ENCODE measurements at places on chromosomes 12 and 14. TPM values are rescaled to one million over a fixed set of nuclear protein-coding genes. Genes with fewer than 3 reads are reported as not detected.

DNA sequence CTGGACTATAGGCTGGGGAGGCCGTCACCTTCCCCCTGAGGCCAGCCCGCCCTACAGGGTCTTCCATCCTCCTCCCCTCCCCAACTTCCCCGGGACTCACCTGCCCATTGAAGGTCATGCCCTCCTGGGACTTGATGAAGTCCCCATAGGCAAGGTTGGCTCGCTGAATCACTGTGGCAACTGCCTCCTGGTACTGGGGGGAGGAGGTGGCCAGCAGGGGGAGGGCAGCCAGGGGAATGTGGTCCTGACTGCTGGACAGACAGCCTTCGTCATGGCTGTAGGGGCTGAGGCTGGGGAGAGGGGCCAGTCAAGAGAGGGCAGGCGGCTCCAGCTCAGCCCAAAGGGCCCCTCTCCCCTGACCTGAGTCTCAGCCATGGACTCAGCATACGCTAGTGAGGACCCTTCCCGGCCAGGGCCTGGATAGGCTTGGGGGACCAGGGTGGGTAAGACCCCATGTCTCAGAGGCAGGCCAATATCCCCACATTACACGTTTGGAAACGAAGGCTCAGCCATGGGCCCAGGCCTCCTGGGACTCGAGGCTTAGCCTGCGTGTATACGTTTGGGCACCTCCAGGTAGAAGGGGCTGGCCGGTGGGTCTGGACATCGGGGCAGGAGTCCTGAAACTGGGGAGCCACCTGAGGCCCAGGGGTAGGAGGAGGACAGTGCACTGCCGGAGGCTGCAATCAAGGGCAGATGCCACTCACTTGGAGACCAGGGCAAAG is 16.3 kb downstream of the ARL6IP4 start:
- DNase-seq = no peak
- no peak overlapping the region for H3K4me3 ChIP-seq
- no peaks in the 10 kb centered on the region for H3K4me1 ChIP-seq
- no peaks in the 10 kb centered on the region for H3K27me3 ChIP-seq
- no peaks in the 10 kb centered on the region for H3K36me3 ChIP-seq
- H3K27ac ChIP-seq = no peak overlapping the region

DNA sequence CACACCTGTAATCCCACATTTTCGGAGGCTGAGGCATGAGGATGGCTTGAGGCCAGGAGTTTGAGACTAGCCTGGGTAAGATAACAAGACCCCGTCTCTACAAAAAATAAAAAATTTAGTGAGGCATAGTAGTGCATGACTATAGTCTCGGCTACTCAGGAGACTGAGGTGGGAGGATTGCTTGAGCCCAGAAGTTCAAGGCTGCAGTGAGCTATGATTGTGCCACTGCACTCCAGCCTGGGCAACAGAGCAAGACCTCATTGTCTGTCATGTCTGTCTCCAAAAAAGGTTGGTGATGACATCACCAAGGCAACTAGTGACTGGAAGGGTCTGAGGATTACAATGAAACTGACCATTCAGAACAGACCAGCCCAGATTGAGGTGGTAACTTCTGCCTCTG is 83.5 kb upstream of the COCH start:
- H3K36me3 ChIP-seq = no peaks in the 10 kb centered on the region
- H3K27ac ChIP-seq = no peak overlapping the region
- no peak for DNase-seq
- H3K4me1 ChIP-seq = no peaks in the 10 kb centered on the region

- peak; percentile 74 for DNase-seq
- H3K4me3 ChIP-seq = no peak overlapping the region
- peak overlapping the region; percentile 36 for H3K27ac ChIP-seq
- H3K36me3 ChIP-seq = no peaks in the 10 kb centered on the region
- H3K27me3 ChIP-seq = no peaks in the 10 kb centered on the region
These were observed 45.7 kb upstream of the ITPR2 start for GRCh38 chr12:26878661-26879119.

DNA sequence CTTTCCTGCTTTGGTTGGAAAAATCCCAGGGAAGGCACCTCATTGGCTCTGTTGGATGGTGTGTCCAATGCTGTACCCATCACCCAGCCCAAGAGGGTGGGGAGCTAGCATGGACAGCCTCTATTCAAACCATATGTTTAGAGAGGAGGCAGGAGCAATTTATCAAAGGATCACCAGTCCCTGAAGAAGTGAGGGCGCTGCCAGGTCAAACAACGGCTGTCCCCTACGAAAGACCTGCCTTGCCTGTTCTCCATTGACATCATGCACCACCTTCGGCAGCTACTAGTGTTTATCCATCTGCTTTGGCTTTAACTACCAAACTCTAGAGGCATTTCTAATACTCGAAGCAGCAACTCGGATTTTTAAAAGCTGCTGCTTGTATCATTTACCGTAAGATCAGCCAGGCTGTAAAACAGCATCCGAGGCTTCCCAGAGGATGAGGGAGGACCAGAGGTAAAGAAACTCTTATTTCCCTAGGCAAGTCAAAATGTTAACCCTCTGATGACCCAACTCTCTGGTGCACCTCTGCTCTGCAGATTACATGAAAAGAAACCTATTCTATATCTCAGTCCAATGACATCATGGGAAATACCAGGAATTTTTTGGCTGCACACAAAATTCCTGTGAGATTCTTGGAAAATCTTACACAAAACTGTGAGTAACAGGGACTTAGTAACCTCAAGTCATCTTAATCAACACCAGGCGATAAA is 720.9 kb upstream of the TBX3 start:
- H3K27ac ChIP-seq = no peak overlapping the region
- no peak for DNase-seq
- no peaks in the 10 kb centered on the region for H3K36me3 ChIP-seq
- no peaks in the 10 kb centered on the region for H3K4me1 ChIP-seq
- H3K27me3 ChIP-seq = no peaks in the 10 kb centered on the region

Gene PLD4
- total RNA-seq = 1.1 TPM

- H3K27me3 ChIP-seq = no peaks in the 10 kb centered on the region
- no peak overlapping the region for H3K4me3 ChIP-seq
- no peaks in the 10 kb centered on the region for H3K36me3 ChIP-seq
- no peak overlapping the region for H3K27ac ChIP-seq
- DNase-seq = no peak
These were observed 1897.6 kb upstream of the FLRT2 start for GRCh38 chr14:83632375-83632774.

DNA sequence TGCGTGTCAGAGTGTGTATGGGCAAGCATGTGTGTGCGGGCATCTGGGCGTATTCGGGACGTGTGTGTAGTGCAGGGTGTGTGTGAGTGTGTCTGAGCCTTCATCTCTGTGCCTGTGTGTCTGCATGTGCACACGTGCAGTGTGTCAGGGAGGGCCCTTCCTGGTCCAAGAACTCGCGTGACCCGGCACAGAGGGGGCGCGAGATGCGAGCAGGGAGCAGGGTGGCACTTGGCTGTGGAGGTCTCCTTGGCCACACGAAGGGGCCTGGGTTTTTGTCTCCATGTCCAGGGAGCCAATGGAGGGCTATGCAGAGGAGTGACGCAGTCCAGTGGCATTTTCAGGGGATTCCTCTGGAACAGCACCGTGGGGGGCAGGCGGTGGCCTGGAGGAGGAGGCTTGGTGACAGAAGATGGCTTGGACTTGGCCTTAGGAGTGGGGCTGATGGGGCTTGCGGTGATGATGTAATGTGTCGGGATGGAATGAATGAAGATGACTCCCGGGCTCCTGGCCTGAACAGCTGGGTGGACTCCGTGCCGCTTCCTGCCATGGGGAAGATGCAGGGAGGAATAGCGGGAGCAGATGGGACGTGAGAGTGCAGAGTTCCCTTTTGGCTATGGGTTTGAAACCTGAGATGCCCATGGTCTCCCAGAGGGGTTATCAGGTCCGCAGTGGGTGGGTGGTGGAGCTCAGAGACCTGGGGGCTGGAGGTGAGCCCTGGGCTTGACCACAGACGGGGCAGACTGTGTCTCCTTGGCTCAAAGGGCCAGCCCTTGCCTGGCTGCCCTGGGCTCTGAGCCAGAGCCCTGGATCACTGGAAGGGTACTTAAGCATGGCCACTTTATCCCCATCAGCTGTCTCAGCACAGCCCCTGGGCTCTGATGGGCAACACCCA is 208.3 kb downstream of the PHETA1 start:
- DNase-seq = no peak
- H3K36me3 ChIP-seq = no peaks in the 10 kb centered on the region
- H3K4me1 ChIP-seq = no peaks in the 10 kb centered on the region
- H3K27me3 ChIP-seq = peaks cover 5% of the 10 kb centered on the region

Gene SERPINA6
- not detected for total RNA-seq

All from transverse colon (tissue), 4 donors.